ENCODE measurements at places on chromosomes 1 and 21.

GRCh38 chr1:80468356-80468755 is 1332.4 kb upstream of the ADGRL2 start:
- DNase-seq, result no peak

DNA sequence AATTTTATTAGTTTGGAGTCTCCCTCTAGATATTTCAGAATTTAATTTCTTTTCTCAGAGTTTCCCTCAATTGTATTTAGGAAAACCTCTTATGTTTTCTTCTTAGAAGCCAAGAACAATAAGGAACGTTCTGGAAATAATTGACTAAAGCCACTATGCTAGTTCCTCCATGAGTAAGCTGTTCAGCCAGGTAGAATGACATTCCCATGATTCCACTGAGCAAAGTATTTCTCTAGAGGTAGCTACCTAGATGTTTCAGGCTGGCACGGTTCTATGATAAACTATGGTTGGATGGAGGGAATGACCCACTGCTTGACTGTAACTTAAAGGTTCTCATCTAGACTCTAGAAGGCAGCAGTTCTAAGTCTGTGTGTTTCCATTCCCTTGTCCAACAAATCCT is 62.4 kb downstream of the CLDN17 start:
- DNase-seq, result no peak

GRCh38 chr1:88695781-88696180 is 11.7 kb downstream of the PKN2 start:
- DNase-seq, result no peak

- DNase-seq, result peak; percentile 93
Measured at GRCh38 chr1:112618721-112619517, at the start of gene ST7L. ST7L (minus strand) TSS chr1:112619141; CDS start chr1:112619113, 28 bp downstream.

DNA sequence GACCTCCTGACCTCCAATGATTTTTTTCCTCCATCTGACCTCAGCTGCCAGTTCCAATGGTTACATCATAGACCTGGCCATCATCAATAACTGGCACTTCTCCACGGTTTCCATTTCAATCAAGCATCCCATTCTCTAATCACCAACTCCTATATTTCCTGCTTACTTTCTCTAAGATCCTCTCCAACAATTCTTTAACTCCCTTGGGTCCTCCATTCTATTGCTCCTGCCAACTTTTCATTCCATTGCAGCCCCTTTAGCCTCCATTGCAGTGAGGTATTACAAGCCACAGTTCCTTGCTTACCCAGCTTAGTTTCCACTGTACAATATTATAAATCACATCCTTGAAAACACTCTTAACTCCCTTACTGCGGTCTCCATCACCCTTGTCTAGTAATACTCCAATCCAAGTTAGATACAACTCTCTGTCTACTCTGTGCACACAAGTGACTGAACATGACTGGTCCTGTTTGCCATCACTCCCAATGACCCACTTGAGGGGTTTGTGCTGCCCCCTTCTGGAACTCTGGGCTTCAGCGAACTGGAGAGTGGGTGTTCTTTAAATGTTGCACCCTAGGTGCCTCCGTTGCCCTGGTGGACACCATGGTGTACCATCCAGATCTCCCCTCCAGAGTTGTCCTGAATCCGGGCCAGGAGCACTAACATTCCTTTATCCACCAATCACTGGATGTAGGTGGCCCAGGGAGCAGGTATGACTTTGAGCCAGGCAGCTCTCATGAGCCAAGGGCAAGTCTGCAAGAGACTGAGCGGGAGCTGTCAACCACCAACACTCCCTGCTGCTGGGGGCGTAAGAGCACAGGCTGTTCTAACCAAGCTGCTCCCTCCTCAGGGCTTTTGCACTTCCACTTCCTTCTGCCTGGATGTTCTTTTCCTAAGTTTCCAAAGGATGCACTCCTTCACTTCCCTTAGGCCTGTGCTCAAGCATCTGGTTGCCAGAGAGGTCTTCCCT is 3.7 kb upstream of the FNDC7 start:
- no peak for DNase-seq

- DNase-seq, result no peak
Measured at GRCh38 chr1:246384616-246385015, 122.5 kb downstream of the SMYD3 start.

DNA sequence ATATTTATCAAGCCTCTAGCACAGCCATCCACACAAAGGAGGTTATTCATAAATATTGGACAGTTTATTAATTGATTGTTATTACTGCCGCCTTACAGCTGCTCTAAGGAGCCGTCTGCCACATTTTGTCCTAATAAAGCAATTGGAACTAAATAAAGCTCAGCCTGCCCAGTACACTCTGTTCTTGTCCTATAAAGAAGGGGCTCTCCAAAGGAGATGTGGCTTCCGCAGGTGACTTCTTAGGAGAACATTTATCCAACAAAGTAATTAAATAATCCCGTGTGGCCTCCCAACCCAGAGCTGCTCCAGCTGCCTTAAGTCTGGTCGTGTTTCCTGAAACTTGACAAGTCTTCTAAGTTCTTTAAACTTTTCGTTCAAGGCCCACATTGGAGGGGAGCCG is 497.7 kb downstream of the NPHP4 start:
- no peak for DNase-seq

DNA sequence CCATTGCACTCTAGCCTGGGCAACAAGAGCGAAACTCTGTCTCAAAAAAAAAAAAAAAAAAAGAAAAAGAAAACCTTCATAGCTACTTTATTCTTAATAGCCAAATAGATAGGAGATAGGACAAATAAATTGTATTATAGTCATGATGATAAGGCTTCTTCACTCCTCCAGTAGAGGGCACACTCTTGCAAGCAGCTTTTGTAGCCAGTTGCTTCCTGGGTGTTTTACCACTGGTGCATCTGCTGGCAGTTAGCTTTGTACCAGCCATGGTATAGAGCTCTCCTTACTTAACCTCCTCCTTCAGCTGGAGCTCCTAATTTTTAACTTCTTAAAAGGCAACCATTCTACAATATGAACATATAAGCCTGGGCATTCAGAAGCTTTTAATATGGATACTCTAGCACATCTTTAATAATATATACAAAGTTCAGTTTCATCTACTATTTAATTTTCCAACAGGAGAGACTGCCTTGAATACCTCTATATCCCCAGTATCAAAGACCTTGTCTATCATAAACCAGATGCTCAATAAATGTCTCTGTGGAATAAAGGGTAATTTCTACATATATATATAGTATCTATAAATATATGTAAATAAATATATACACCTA is 35.8 kb downstream of the EVI5 start:
- no peak for DNase-seq

DNA sequence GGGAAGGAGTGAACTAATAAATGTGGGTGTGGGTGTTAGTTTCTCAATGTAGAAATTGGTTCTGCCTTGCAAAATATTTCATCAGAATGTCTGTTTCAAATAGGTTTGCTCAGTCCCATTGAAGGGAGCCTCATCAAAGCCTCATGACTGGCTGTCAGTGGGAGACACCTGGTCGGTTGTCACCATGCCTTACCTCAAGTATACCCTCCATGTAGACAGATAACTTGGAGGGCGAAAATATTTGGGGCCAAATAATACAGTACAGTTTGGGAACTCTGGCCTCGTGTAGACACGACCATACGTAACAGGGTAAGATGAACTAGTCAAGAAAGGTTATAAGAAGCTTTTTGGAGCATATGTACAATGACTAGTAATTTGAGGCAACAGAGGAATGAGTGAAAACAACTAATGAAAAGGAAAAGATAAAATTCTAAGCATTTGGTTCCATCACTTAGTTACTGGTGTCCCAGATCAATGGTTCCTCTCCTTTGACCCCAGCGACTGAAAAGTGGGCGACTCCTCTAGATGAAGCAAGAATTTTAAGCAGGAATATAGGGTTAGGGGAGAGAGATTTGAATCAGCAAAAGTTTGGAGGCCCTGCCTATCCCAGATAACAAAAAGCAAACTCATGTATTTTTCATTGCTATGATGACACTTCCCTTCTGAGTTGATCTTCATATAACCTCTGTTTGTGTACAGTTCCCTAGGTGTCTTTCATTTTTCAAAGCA is 163.9 kb downstream of the LRRC40 start:
- no peak for DNase-seq

- DNase-seq, result no peak
Measured at GRCh38 chr1:221822591-221822990, 80.7 kb upstream of the DUSP10 start.

- no peak for DNase-seq
Measured at GRCh38 chr1:76170084-76170483, 95.5 kb downstream of the ST6GALNAC3 start.

- peak; percentile 3 for DNase-seq
Measured at GRCh38 chr1:182446033-182446669, 3.8 kb upstream of the RGSL1 start.

DNA sequence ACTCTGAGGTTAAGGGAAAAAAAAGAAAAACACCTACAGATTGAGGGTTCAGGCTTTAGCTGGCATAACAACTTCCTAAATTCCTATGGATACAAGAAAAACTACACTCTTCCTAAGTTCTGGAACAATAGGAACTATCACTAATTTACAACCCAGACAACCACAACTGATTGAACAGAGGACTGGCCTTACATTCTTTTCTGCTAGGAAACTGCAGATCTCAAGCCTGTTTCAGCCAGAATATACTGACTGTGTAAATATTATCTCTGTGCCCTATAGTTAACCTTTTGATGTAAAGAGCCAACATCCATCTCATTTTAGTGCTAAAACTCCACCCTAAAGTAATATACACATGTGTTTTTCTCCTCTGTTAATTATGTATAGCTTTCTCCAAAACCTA is 1186.5 kb upstream of the TMPRSS15 start:
- no peak for DNase-seq

GRCh38 chr1:199046618-199047017 is 407.8 kb downstream of the PTPRC start:
- DNase-seq, result no peak

DNA sequence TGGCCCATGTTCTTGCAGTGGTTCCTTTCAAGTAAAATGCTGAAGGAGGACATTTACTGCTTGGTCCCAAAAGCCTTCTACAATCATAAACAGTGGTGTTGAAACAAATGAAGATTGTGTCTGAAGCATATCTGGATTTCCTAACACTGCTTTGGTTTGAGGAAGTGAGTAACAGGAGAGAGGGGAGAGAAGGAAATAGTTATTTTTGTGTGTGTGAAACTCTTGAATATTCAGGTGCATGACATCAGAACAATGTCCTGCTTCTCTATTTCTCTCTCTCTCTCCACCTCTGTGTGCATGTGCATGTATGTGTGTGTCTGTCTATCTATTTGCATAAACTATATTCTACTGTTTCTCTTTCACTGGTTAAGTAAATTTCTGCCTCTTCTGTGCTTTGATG is 61.4 kb upstream of the TNFSF18 start:
- no peak for DNase-seq

- no peak for DNase-seq
Measured at GRCh38 chr1:160942926-160943325, 11.7 kb downstream of the ITLN2 start.
